ENCODE measurements at places on chromosomes 16 and 17.

GRCh38 chr16:85611444-85612190 is 1.5 kb upstream of the GSE1 start:
- DNase-seq = peak; percentile 66

DNA sequence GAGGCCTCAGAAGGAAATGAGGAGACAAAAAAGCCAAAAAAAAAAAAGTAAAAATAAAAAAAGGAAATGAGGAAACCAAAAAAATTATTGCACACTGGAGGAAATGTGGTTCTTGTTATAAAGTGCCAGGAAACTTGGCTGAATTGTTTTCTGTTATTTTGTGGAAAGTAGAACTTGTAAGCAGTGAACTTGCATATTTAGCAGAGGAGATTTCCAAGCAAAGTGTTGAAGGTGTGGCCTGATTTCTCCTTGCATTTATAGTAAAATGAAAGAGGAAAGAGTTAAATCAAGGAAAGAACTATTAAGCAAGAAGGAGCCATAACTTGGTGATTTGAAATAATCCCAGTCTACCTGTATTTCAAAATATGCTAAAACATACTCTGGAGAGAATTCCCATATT is 34.1 kb upstream of the CPPED1 start:
- DNase-seq = no peak

DNA sequence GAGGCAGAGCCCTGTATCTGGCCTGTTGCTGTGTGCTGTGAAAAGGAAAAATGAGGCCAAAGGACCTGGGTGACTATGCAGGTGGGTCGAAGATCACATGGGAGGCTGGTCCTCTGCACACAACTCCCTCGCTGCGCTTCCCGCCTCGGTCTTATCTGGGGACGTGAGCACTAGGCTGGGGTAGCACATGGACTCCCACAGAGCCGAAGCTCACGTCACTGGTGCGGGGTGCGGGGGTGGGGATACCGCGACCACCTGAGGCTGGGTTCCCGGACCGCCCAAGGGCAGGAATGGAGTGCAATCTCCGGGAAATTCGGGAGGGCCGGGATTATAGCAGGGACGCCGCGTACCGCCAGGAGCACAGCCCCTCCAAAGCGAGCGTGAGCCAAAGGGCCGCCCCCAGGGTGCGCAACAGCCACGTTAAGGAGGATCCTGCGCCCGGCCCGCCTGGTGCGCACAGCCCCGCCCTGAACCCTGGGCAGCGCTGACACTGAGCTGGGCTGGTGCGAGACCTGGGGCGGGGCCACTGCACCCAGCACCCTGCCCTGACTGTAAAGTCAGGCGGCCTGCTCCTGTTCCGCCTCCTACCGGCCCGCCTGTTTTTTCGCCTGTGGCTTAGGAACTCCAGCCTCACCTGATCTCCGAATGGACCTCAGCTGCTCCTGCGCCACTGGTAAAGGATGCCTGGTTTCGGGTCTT is 4.8 kb downstream of the MT1A start:
- no peak for DNase-seq

- no peak for DNase-seq
These were observed 16.5 kb downstream of the HID1 start for GRCh38 chr17:74956093-74956492.

DNA sequence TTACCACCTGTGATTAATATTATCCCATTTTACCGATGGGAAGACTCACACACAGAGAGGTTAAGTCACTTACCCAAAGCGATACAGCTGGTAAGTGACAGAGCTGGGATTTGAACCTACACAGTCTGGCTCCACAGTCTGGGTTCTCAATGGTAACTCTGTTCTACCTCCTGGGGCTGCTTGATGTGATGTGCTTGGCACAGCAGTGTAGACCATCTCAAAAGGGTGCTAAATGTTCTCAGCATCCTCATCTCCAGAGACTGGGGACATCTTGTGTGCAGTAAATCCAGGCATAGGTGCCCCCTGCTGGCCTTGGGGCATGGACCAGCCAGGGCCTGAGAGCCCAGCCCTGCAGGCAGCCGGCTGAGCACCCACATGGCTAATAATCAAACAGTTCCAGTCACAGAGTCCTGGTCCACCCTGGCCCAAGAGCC is 15.4 kb upstream of the KATNB1 start:
- DNase-seq = peak; percentile 51

- DNase-seq = no peak
These were observed 1.0 kb downstream of the GABARAP start for GRCh38 chr17:7241090-7241733.

DNA sequence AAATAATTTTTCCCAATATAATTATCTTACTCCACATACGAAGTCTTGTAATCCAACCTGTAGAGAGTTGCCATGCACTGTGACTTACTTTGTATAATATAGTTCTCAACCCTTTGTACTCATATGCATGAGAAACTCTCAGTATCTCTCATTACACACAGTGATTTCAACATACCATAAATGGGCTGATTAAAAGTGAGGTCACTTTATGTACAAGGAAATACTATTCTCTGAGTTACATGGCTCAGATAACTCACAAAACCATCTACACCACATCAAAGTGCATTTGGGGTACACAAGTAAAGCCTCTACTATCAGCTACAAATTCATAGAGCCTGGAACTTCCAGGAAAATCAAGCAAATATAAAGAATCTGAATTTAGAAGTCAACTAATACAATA is 27.9 kb downstream of the SLFN12 start:
- DNase-seq = no peak

DNA sequence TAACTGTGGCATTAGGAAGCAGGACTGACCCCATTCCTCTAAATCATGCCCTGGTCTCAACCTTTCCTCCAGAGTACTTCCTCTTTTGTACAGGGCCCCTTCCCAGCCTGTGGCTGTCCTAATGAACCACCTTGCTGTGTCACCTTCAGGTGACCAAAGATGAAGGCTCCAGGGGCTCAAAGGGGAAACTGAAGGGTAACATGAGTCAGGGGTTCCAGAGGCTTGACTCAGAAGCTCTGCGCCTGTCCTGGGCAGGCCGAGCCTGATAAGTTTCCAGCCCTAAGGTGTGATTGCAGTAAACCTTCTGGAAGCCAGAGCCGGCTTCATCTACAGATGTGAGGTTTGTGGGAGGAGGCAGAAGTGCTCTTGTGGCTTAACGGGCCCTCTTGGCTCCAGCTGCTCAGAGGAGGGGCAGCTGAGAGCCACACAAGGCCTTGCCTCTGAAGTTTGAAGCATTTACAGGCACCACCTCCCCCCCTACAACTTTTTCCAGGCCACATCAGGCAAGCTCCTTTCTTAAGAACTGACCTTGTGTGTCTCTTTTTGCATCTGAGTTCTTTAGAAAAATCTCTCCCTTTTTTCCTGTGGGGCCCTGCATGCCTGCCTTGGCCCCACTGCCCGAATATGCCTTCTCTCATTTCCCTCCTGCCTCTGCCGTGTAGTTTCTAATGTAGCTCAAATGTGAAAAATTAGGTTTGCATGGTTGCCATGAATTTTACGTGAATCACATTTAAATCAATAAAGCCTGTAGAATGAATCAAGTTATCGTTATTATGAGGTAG is 149.9 kb downstream of the CLEC16A start:
- no peak for DNase-seq
